ENCODE measurements at places on chromosomes 13 and 19.

DNA sequence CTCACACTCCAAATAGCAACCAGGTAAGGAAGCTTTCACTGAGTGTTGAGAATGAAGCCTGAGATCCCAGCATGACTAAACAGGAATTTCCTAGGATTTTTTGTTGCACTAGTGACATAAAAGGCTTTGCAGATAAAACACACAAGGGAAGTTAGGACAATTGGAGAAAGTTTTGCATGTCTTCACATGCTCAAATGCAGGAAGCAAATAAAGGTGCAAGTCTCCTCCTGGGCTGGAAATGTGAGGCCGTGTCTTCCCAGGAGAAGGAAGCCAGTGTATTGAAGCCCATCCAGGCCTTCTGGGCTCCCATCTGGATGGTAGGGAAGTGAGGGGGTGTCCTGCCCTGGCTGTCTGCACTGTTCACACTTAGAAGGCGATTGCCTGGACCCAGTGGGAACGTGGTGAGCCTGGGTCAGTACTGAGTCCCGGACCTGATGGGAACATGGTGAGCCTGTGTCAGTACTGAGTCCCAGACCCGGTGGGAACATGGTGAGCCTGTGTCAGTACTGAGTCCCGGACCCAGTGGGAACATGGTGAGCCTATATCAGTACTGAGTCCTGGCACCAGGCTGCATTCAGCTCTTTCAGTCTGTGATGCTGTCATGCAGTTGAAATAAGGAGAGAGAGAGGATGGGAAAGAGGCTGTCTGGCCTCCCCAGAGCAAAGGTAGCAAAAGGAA is 38.7 kb downstream of the SIAH3 start:
- no peak for DNase-seq

DNA sequence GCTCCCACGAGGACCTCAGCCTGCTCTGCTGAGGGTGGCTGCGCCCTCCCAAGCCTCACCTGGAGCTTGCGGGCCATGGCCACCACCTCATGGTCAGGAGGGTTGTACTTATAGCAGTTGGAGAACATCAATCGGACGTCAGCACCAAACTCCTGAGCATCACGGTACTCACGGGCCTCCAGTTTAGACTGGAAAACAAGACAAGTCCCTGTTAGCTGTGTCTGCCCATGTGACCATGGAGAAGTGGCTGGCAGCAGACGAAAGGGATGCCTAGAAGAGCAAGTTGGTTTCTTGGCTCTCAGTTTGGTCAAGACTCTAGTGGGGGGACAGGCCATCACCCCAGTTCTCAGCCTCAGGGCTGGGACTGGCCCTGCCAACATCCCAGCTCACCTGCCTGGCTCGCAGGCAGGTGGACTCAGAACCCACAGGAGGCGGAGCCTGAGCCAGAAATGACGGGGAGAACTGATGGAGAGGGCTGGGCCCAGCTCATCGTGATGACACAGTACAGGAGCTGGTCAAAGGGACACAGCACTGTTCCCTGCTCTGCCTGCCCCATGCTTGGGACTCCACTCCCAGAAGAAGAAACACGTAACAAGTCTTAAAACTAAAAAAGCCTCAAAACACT is 31.2 kb upstream of the EPHX3 start:
- no peak for DNase-seq

GRCh38 chr13:41282129-41282571 is 18.8 kb upstream of the MTRF1 start:
- no peak for DNase-seq

GRCh38 chr13:36509369-36509768 is 77.1 kb downstream of the CCNA1 start:
- DNase-seq = no peak

DNA sequence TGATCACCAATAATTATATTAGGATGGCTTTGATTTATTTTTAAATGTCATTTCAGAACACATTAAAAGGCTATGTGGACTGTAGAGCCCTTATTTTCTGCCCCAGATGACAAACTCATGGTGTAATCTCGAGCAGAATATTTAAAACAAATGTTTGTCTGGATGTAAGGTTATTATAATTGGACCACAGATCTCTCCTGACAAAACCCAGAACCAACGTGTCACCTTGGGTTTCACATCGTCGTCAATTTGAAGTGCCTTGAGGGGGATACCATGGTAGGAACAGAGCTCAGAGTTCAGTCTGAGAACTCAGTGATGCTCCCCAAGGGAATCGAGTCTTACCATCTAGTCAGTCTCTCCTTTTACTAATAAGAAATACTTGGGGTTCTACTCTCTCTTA is 2.8 kb downstream of the SACS start:
- DNase-seq = no peak

DNA sequence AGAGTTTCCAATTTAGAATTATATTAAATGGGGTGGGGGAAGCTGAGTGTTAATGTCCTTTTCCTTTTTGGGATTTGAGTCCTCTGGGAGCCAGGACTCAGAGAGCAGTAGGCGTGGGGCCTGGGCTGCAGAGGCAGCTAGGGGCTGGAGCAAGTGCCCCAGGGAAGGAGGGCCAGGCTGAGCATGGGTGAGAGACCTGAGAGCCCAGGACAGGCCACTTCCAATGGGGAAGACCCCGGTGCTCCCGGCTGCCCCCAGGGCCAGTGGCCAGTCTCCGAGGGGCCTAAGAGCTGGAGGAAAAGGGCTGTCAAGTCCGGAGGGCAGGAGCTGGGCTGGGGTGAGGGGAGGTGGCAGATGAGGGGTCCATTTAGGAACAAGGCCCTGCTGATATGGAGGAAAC is 371.5 kb downstream of the ZNF536 start:
- no peak for DNase-seq

Data from EH (cell line).